Activated naive CD4-positive, alpha-beta T cell treated with Interleukin-2 at 50 U/mL for 16 hours (primary cell): ENCODE measurements at places on chromosomes 1 and 21.

DNA sequence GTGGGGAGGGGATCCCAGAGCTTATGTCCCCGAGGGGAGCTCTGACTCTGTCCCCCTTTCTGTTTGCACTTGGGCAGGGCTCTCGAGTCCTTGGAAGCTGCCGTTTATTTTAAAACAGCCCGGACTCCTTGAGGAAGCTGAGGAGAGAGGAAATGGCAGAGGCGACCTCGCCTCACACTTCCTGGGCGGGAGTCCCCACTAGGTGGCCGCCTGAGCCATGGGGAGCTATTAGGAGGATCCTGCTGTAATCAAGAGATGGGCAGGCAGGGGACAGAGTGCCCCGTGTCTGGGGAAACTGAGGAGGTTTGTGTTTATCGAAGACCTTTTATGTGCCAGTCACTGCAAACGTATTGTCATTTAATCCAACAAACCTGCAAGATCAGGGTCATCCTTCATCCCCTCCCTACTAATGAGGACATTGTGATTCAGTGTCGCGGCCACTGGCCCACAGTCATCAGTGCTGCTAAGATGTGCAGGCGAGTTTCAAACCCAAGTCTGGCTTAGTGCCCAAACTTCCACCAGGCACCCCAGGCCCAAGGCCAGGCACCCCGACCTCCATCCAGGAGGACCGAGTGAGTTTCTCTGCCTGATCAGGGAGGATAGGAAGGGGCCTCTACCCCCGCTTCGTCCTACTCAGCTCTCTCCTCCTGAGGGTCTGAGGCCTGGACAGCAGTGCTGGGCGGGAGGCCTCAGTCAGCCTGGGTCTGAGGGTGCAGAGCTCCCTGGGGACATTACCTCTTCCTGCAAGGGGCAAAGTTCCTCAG lies 316.9 kb upstream of the VAMP3 start:
- no peak for DNase-seq

- no peak for DNase-seq
Observed at GRCh38 chr1:73766786-73767348, 431.1 kb downstream of the LRRIQ3 start.

DNA sequence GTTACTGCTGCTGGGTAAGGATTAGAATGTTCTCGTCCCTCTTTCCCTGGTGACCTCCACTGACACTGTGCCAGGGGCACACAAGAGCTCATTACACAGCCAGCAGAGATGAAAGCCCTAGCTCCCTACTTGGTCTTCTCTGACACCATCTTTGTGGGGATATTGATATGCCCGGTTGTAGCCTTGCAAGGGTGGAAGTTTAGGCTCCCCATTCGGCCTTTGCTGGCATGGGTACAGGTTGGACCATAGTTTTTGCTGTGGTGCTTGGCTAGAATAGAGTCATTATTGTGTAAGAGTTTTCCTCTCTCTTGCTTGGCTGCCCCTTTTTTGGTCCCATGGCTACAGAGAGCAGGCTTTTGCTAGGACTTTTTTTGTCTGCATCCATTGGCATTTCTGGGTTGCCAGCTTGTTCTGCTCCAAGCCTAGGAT lies 12.3 kb downstream of the RAB4A start:
- no peak for DNase-seq

DNA sequence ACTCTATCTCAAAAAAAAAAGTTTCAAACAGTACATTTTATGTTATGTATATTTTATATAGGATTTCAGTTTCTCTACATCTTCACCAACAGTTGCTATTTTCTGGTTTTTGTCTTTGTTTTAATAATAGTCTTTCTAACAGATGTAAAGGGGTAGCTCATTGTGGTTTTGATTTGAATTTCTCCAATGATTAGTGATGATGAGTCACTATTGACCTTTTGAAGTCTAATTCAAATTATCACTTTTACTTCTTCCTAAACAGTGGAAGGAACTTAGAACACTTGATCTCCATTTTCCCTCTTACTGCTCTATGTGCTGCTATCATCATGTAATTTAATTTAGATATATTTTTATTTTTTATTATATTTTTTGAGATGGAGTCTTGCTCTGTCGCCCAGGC lies 31.7 kb upstream of the SHCBP1L start:
- no peak for DNase-seq

DNA sequence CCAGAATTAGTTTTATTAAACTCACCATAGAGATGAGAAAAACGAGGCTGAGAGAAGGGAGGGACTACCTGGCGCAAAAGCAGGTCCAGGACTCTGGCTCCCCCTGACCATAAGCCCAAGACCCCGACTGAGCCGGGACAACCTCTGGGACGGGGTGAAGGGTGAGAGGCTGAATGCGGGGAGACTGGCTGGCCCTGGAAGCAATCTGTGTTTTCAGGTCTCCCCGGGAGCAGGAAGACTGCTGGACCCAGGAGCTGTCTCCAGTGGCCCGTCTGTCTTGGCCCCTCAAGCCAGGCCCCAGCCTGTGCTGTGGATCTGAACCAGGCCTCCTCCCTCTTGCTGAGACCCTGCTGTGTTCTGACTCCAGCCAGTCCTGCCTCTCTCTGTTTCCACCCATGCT lies 240.8 kb downstream of the TRABD2B start:
- DNase-seq, result no peak
